ENCODE measurements at places on chromosomes 16 and 17.

GRCh38 chr17:77555121-77555591 is 403.3 kb upstream of the TNRC6C start:
- no peak for DNase-seq

- DNase-seq = no peak
These were observed 64.8 kb downstream of the NT5M start for GRCh38 chr17:17367931-17368330.

- no peak for DNase-seq
These were observed 36.3 kb downstream of the SLC47A1 start for GRCh38 chr17:19569785-19570543.

GRCh38 chr17:7858522-7858810 is 663 bp downstream of the CYB5D1 start:
- DNase-seq = no peak

- DNase-seq = no peak
These were observed 7.4 kb downstream of the HS3ST3A1 start for GRCh38 chr17:13594310-13594709.

DNA sequence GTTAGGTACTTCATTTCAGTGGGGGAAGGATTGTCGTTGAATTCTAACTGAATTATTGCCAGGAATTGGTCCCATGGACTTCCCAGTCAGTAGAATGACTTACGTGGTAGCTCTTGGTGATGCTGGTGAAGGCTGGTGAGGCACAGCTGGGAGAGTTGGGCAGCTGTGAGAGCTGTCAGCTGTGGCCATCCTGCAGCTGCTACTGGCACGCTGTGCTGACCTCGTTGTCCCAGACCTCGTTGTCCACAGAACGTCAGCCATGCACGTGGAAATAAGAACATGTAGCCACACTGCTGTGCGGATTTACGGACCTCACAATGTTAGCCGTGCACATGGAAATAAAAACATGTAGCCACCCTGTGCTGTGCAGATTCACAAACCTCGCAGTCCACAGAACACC is 102.3 kb downstream of the NPIPB11 start:
- no peak for DNase-seq

DNA sequence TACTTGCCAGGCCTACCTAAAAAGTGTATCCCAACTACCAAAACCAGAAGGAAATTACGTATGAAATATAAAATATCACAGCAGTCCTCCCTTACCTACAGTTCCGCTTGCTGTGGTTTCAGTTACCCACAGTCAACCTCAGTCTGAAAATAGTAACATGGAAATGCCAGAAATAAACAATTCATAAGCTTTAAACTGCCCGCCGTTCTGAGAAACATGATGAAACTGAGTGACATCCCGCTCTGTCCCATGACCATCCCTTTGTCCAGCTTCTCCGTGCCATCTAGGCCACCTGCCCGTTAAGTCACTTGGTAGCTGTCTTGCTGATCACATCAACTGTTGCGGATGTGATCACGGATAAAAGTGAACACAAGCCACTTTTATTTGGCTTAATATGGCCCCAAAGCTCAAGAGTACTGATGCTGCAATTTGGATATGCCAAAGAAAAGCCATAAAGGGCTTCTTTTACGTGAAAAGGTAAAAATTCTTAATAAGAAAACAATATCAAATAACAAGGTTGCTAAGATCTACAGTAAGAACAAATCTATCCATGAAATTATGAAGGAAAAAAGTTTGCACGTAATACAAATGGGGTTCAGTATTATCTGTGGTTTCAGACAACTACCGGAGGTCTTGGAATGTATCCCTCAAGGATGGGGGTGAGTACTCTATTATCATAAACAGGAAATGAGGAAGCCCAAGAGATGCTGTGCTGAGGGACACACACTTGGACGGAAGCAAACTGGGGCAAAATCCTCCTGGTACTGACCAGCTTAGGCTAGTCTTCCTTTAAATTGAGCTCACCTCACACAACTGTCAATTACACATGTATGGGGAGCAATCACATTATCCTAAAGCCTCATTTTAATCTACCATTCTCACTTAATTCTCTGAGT is 8.2 kb downstream of the USP22 start:
- DNase-seq = no peak
